ENCODE measurements at places on chromosomes 7 and 10.

DNA sequence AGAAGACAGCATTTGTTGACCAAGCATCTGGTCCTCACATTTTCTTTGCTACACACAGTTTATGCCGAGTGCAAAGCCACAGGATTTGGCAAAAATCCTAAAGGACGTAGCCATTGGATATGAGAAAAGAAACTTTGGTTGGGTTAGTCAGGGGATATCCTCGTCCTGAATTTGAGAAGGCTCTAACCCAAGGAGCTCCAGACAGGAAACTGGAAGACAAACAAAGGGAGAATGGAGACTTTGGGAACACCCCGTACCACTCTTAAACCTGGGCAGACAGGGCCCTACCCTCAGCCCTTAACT lies 146.6 kb upstream of the FRMD4A start:
- DNase-seq, result no peak

DNA sequence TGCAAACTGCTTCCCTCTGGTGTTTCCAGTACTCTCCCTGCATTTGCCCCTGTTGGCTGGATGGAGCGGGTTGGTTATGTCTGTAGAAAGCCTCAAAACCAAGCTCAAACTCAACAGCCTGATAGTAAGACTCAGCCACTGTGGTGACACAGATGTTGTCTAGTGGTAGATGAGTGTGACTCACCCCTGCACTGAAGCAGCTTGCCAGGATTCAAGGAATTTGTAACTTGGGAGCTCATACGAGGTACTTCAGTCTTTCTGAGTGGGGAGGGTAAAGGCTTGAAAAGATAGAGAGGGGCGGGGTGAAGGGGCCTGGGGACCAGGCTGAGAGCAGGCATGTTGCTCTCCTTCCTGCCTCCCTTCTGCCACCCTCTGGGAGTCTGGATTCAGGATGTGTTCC lies 22.9 kb upstream of the AQP1 start:
- DNase-seq, result no peak

DNA sequence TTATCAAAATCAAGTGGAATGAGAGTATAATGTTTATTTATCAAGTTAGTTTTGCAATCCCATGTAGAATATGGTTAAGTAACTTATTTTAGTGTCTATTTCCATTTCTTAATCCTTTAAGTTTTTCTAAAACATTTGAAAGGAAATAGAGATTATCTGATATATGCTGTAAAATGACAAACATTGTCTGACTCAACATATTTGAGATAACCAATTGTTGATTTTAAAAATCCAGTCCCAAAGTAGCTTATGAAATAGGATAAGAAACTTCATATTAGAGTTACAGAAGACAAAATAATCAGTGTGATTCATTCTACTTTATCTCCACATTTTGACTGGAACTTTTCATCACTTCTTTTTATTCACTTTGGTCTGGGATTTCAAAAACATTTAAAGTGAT lies 38.7 kb upstream of the CDK1 start:
- DNase-seq, result no peak

DNA sequence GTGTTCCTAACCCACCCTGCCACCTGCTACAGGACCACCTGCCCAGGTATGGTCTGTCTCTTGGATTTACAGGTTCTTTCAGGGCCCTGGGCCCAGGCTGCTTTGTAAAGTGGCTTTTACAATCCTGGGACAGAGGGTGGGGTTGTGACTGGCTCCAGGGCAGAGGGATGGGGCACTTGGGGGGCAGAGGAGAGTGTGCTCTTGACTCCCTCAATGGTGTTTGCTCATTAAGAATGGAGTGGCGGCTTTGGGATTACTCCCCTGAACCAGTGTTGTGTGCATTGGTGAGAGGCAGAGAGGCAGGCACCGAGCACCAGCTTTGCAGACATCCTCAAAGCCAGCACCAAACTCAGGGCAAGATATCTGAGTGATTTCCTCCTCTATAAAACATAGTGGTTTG lies 43.5 kb downstream of the VWA2 start:
- no peak for DNase-seq

DNA sequence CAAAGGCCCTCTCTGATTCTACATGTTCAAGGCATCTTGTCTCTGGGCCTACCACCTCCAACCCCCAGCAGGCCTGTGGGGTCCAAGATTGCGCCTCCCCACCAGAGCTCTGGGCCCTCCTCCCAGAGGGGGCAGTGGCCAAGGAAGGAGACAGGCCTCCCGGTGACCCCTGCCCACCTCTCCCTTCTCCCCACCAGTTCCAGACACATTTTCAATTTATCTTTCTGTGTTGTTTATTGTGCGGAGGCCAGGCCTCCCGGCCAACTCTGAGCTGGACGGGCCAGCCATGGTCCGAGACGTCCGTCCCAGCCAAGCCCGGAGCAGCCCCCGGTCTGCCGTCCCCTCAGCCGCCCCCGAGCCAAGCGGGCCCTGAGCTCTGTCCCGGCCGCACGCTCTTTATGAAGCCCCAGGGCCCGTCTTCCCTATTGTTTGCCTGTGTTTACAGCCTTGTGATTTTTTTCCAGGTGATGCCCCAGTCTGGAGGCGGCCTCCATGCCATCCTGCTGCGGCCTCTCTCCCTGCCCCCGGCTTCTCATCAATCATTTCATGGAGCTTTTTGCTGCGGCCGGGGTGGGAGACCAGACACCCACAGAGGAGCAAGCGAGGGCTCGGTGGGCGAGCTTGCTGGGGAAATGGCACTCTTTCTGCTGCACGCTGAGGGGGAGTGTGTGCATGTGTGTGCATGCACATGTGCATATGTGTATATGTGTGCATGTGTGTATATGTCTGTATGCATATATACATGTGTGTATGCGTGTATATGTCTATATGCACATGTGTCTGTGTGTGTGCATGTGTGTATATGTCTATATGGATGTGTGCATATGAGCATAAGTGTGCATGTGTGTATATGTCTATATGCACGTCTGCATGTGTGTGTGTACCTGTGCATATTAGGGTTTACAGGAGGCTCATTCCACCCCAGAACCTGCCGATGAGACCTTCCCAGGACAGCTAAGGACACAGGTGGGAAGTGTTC lies 52.7 kb upstream of the ELN start:
- DNase-seq, result no peak

DNA sequence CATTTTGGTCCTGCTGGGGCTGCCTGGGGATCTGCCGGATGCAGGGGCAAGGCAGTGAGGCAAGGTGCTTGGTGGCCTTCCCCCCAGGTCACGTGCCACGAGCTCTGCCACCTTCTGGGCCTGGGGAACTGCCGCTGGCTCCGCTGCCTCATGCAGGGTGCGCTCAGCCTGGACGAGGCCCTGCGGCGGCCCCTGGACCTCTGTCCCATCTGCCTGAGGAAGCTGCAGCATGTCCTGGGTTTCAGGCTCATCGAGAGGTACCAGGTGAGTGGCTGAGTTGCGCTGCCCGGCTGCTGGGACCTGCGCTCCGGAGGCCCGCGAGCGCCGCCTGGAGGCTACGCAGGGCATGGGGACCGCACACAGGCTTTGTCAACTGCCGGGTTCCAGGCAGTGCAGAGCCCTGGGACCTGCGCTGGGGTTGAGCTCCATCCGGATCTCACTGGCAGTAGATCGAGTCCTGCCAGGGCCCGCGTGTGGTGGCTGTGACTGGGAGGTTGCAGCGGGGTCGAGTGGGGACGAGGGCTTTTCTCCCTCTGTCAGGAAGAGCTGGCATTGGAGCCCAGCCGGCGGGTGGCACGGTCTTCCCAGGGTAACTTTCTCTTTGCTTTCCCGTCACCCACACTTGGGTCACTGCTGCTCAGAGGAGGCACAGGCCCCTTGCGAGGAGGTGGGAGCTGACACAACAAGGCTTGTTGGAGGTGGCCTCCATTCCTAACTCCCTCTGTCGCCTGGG lies 21.7 kb downstream of the AMZ1 start:
- DNase-seq, result peak; percentile 52

GRCh38 chr7:71419546-71420337 lies 287.8 kb downstream of the GALNT17 start:
- DNase-seq, result no peak

GRCh38 chr7:40546616-40547501 lies 412.1 kb downstream of the SUGCT start:
- no peak for DNase-seq

DNA sequence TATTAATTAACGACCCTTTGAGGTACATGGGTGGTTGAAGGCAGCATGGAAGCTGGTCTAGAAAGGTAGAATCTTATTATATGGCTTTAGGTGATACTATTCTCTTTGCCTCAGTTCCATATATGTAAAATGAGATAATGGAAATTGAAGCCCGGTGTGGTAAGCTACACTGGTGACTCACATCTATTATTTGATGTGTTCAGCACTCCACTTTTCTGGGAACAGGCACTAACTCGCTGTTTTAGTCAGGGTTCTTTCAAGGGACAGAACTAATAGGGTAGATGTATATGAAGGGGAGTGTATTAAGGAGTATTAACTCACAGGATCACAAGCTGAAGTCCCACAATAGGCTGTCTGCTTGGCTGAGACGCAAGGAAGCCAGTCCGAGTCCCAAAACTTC lies 4.4 kb upstream of the TRUB1 start:
- DNase-seq, result no peak

GRCh38 chr10:114513381-114513792 lies 109.1 kb upstream of the AFAP1L2 start:
- DNase-seq, result no peak

All from activated CD4-positive, alpha-beta T cell treated with anti-CD3 and anti-CD28 coated beads, Interleukin-2, amount 50 U/mL, for 24 hours (primary cell).